T-helper 17 cell (primary cell): ENCODE measurements at places on chromosomes 1 and 21. TPM values are rescaled to one million over a fixed set of nuclear protein-coding genes. Genes with fewer than 3 reads are reported as not detected.

DNA sequence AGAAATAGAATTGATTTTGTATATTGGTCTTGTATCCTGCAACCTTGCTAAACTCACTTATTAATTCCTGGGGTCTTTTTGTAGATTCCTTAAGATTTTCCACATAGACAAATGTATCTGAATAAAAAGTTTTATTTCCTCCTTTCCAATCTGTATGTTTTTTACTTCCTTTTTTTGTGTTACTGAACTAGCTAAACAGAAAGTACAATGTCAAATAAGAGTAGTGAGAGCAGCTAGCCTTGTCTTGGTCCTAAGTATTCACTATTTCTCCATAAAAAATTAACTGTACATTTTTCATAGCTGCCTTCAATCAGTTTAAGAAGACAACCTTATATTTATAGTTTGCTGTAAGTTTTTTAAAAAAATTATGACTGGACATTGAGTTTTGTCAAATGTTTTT is 74.9 kb downstream of the FASLG start:
- no peak for DNase-seq

GRCh38 chr1:76868154-76868882 is 1.0 kb downstream of the ST6GALNAC5 start:
- no peak for DNase-seq

DNA sequence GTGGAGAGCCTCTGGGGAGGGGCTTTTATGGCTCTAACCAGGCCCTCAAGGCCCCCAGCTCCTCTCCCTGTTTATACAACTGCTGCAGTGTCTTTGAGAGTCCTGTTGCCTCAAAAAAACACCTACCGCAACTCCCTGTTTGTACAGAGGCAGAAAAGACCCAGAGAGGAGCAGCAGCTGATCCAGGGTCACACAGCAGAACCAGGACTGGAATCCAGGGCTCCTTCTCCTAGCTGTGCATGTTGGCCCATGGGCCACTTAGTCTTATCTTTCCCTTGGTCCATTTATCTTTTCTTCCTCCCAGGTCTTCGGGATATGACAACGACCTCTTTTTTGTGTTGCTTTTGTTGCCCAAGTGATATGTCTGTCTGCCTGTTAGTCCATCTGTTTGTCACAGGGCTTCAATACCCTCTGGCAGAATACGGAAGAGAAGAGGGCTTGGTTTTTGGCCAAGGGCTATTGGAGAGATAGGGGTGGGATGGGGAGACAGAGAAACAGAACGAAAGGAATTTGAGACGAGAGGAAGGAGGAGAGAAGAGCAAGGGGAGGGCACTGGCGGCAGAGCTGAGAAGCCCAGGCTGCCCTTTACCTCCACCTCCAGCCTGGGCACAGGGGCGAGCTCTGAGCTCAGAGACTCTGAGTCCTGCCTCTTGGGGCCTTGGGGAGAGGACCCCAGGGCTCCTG is 33.5 kb upstream of the WASF2 start:
- no peak for DNase-seq

DNA sequence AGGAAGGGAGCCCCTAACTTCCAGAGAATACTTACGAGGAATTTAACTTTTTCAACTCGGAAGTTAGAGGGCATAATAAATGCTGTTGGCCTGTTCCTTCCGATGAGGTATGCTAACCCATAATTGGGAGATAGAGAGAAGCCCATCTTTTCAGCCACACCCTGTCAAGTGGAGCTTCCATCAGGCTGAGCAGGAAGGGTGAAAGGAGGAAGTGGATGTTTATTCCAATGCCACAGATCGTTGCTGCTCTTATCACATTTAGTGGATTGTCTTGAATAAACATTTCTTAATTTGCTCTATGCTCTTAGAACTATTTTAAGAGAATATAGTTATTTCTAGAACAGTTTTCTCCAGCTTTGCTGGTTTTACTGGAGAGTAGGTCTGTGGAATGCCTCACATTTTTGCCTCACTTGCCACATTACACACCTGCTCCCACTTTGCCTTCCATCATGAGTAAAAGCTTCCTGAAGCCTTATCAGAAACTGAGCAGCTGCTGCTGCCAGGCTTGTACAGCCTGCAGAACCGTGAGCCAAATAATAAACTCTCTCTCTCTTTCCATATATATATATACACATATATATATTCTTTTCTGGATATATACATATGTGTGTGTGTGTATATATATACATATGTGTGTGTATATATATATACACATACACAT is 60.0 kb upstream of the RGS21 start:
- no peak for DNase-seq

DNA sequence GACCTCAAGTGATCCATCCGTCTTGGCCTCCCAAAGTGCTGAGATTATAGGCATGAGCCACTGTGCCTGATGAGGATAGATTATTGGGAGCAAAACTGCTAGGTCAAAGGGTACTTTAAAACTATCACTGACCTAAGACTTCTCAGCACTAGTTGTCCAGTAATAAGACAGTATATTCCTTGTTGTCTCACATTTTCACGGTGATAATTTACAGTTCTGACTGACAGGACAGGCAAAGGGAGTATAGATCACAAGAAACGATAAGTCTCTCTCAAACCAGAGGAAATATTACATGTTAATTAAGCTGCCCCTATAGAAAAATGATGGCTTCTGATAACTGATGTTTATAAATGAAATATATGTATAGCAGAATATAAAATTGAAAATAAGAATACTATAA is 3.7 kb downstream of the MRPS14 start:
- DNase-seq, result no peak

DNA sequence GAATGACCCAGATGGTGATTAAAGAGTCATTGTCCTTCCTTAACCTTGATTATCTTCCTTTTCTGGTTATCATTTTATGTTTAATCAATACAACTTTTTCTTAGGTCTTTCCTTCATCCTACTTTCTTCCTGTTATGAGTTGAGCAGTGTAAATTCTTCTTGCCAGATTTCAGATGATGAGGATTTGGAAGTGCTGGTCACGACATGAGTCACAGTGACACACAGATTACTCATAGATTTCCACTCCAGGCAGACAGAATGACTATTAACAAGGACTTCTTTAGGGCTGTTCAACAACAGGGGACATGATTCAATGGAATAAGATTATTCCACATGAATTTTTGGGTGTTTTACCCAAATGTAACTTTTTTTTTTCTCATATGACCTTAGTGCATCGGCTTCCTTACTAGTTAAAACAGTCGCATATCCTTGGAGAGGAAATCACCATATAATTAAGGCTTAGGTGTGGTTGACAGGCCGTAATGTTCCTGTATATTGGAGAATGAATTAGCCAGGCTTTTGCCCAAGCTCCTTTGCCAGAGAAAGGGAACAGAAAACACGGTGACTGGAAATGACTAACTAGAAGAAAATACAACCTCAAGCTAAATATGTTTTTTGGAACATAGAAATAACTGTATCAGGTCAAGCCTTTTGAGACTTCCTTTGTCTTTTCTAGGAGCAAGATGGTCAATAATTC is 44.2 kb downstream of the PRRX1 start:
- DNase-seq, result no peak

DNA sequence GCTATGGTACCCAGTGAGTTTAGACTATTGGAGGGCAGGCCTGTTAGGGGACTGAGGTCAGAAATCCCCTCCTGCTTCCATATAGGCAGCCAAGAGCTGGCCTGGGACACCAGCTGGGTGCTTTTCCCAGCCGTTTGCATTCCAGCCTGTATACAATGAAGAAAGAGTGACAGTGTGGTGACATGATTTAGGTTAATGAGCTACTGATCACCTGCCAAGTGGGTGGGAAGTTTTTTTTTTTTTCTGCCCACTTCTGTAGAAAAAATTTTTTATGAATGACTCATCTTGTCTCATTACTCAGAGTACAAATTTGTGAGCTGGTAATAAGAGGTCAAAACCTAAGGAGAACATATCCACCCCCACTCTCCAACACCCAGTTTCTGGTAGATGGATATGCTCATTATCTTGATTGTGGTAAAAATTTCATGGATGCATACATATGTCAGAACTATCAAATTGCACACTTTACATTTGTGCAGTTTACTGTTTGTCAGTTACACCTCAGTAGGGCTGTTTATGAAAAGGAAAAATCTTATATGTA is 16.4 kb upstream of the CGN start:
- no peak for DNase-seq

- DNase-seq, result no peak
Measured at GRCh38 chr1:18309552-18310155, 171.1 kb upstream of the KLHDC7A start.

- DNase-seq, result no peak
Measured at GRCh38 chr1:224922404-224923164, 6.9 kb upstream of the DNAH14 start.

DNA sequence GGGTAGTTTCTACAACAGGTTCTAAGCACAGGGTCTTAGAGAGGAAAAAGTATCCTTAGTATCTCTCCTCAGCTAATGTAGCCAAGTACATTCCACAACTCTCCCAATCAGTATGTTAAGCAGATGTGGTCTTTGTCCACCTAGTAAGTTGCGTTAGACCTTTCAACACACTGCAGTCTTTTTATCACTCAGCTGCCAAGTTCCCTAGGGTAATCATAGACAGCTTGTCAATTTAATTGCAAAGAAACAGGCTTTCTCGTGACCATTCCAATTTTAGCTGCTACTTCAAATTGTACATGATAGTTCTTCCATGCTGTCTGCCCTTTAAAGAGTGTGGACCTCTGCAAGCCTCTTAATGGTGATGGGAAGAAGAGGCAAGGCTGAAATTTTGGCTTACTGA is 211.8 kb upstream of the PKN2 start:
- no peak for DNase-seq

DNA sequence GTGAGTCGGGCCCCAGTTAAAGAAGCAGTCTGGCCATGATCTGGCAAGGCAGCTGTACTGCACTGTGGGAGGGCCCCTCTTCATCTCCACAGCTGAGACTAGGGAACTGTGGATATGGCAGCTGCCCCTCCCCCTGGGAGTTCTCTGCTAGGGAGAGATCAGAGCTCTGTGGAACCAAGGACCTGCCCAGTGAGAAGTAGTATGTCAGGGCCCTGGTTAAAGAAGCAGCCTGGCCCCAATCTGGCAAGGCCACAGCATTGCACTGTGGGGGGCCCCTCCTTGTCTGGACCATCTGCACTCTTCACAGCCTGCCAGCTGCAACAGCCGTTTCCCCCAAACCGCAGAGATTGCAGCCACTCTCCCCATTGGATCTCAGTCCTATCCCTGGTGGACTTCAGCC is 208.5 kb downstream of the DNAH14 start:
- no peak for DNase-seq

The NBPF10 gene
- 5.6 TPM for total RNA-seq

DNA sequence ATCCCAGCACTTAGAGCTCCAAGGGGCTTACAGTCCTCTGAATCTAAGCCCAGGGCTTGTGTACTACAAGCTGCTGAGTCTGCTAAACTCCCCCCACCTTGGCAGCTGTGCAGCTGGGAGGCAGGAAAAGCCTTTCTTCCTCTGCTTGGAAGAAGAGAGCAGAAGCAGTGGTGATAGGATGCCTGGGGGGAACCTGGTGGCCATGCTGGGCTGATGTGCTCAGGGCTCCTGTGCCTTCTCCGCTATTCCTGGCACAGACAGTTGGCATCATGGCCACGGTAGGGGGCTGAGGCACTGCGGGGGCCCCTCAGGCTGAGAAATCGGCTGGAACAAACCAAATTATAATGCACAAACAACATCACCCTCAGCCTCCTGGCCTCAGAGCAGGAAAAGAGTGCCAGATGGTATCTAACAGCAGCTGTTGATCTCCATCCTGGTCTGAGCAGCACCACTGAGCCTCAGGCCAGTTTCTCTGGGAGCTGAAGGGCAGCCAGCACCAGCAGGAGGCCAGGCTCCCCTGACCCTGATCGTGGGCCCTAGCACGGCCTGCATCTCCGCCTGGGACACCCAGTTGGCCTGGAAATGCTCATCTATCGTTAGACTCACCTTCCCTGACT is 35.8 kb downstream of the ECE1 start:
- DNase-seq, result no peak

The ALPL gene
- not detected for total RNA-seq

DNA sequence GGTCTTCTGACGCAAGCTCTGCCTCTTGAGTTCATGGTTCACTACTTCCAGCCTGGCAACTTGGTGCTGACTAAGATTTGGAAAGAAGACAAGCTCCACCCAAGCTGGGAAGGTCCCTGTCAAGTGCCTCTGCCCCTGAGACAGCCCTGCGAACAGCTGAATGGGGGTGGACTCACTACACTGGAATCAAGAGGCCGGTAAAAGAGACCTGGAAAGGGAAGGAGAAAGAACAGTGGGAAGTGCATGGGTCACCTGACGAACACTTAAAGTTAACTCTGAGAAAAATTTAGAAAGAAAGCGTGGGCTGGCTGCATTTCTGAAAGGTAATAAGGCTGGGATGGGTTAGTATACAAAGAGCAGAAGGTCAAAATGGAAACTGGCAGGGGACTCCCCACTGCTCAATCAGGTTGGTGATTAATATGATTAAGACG is 26.1 kb upstream of the ZNF496 start:
- DNase-seq, result no peak

The LCA5L gene
- total RNA-seq, result not detected

DNA sequence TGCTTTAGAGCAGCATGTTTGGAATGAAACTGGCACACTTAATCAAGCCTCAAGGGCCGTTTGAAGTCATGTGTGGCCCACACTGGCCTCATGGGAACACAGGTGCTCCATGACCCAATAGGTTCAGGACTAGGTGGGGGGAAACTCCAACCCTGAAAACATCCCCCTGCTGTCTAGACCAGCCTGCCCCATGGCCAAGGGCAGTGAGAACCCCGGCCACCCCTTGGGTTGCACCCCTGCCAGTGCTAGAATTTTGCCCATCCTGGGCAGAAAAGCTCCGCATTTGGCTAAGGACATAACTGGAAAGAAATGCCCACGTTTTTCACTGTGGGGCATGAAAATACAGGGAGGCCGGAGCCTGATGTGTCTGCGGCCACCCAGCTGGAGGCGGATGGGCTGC is 6.1 kb upstream of the PTGER3 start:
- DNase-seq, result no peak

GRCh38 chr1:246724731-246725095 is 504 bp downstream of the SCCPDH start:
- no peak for DNase-seq

The JAM2 gene
- 0.21 TPM for total RNA-seq

DNA sequence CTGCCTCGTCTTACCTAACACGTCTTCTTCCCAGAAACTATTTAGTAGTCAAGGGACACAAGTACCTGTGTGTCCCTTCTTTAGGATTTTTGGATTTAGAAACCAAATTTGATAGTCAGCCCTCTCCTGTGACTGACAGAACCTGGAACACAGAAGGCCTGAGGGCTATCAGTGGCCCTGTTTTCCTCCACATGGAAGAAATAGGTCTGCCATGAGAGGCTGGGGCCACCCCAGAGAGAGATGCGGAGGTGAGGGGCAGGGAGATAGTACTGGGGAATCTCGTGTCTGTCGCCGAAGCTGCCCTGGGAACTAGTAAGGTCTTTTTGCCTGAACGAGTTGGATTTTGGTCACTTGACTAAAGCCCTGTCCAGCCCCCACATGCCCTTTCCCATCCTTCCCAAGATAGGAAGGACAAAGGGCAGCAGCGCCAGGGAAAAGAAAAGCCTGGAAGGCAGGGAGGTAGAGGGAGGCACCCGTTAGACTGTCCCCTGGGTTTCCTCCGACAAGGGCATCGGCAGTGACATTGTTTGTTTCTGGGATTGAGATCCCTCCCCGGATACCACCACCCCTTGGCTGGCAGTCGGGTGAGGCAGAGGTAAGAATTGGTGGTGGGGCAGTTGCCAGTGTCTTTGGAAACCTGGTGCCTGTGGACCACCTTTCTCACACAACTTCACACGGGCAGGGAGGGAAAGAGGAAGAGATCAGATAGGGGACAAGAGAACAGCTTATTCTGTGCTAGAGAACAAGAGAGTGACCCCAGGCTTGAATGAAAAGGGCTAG is 19.8 kb downstream of the SMIM12 start:
- DNase-seq, result no peak

The S100A3 gene
- total RNA-seq, result not detected

The WNT2B gene
- 0.37 TPM for total RNA-seq

GRCh38 chr1:165235777-165236291 is 120.7 kb downstream of the LMX1A start:
- DNase-seq, result no peak
